Substantia nigra (tissue), 51 donors: ENCODE measurements at places on chromosomes 2 and 18.

- no peak for DNase-seq
These were observed 5.4 kb upstream of the STAT1 start for GRCh38 chr2:191019376-191019775.

DNA sequence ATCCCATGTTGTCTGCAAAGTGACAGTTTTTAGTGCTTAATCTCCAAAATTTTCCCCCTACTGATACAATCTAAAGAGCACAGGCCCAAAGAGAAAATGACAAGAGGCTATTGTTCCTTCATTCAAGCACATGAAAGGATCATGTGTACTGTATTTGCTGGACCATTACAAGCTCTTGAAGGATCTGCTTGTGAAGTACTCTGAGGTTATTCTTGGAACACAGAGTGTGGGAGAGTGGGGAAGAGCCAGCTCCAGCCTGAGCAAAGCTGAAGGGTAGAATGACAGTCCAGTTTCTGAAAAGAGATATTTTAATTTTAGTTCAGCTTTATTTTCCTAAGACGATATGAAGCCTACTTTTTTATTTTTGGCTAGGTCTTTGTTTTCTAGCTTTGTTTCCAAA, 112.2 kb downstream of the GALNT3 start:
- DNase-seq: no peak

- DNase-seq: no peak
These were observed 34.6 kb downstream of the USP40 start for GRCh38 chr2:233531955-233532354.

GRCh38 chr2:37337620-37338280, 6.7 kb upstream of the QPCT start:
- DNase-seq: no peak
